ENCODE measurements at places on chromosomes 11 and 22.

- DNase-seq: no peak
Observed at GRCh38 chr11:871472-871871, 28.8 kb downstream of the TSPAN4 start.

- peak; percentile 83 for DNase-seq
Observed at GRCh38 chr11:66328302-66329144, 7.7 kb downstream of the RIN1 start.

DNA sequence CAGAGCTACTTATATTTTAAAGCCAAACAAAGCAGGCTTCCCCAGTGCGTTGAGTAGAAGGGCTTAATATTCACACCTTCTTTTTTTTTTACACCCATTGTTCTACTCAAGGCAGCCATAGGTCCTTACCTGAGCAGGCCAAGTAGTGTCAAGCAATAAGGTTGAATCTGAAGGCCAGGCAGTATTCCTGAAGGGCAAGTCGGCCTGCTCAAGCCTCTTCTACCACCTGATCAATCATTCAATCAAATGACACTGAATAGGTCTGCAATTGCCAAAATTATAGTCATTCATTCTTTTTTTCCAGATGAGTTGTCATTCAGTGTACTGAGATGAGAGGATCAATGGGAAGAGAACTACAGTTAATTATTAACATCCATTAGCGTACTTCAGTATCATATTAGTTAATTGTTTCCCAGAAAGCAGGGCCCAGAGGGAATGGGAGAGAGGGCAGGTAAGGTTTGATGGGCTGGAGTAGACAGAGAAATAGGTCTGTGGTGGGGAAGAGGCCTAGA lies 11.9 kb upstream of the PPP2R1B start:
- no peak for DNase-seq

GRCh38 chr11:126039485-126040271 lies 23.0 kb downstream of the CDON start:
- DNase-seq: no peak

DNA sequence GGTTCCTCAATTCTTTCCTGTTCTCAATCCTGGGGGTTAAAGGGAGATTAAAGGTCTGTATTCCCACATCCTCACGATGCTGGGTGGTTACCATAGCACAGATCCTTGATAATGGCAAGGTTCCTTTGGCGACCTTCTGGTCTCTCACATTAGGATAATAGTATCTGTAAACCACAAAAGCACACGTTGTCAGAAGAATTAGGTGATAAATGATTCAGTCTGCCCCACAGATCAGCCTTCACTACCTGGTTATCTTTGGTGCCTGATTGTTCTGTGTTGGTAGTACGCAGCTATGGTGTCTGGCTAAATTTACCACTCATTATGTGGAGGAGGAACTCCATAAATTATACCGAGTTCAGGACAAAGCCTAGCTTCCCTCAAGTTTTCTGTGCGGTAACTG lies 78.4 kb downstream of the C2CD3 start:
- no peak for DNase-seq

GRCh38 chr11:93686226-93686625 lies 24.7 kb downstream of the CEP295 start:
- DNase-seq: no peak

- DNase-seq: no peak
Observed at GRCh38 chr11:46447544-46447943, 56.0 kb upstream of the CHRM4 start.

GRCh38 chr11:130612291-130612851 lies 163.9 kb downstream of the ADAMTS15 start:
- DNase-seq: no peak

DNA sequence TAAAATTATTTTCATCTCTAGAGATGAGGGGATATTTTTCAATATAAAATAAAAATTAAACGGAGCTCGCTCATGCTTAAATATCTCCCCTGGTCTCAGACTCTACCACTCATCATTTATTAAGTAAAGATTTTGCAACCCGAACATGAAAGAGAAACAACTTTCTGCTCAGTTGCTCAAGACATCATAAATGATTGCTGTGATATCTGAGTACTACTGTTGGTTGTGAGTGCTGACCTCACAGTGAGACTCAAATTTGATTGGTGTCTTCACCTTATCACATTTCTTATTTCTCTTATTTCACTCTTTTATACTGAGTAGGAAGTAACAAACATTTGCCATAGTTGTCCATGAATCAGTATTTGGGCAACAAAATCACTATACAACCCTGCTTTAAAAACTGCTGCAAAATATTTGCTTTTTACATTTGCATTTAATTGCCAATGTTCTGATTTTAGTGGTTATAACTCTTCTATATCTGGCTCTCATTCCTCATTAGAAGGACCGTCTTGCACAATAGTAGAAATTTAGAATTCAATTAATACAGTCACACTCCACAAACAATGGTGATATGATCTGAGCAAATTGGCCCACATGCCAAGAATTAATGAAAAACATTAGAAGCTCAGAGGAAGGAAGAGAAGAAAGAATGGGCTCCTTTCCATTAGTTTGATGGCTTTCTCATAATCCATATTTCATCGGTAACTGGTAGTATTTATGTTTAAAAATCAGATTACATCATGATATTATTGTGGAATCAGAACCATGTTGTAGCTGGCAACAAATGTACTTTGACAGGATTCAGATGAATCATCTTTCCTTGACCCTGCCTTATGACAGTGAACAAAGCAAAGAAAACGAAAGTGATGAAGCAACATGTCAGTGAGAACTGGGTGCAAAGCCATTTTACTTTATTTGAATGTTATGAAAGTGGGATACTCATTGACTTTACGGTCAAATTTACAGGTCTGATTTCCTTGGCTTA lies 973.6 kb upstream of the TENM4 start:
- no peak for DNase-seq

DNA sequence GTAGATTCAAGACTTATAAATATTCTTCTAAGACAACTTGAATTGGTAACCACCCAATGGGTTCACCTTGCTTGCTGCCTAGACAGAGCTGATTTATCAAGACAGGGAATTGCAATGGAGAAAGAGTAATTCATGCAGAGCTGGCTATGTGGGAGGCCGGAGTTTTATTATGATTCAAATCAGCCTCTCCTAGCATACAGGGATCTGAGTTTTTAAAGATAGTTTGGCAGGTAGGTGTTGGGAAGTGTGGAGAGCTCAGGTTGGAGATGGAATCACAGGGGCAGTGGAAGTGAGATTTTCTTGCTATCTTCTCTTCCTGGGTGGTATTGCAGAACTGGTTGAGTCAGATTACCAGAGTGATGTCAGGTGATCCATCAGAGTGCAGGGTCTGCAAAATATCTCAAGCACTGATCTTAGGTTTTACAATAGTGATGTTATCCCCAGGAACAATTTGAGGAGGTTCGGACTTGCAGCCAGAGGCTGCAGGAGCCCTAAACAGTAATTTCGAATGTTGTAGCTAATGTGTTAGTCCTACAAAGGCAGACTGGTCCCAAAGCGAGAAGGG lies 1448.6 kb upstream of the RAG2 start:
- no peak for DNase-seq

DNA sequence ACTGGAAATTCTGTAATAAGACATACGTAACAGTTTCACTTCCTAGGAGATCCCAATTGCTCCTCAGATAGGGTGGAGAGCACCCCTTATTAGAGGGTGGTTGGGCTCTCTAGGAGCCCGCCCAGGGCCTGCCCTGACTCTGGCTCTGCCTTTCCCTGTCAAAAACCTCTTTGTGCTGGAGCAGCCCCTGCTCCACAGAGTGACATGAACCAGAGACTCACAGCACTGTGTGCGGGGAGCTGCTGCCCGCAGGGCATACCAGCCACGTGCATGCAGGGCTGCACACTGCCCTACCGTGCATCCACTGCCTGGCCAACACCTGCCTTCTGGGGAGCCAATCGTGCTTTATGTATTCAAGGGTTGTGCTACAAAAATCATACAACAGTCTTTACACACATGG lies 24.3 kb downstream of the KCNQ1OT1 start:
- DNase-seq: no peak

DNA sequence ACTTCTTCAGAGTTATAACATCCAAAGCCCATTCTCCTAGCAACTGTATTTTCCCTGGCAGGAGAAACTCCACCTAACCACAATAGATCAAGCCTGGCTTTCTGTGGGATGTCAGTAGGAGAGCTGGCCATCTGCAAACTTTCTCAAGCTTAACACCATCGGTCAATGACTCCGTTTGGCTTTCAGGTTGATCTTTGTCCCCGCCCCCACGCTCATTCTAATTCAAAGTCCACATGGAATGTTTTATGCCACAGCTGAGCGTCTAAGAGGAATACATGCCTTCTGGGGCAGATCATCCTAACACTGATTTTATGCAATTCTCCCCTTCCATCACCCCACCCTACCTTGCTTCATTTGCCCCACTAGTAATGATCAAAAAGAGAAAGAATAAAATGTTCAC lies 4.8 kb downstream of the GVQW3 start:
- no peak for DNase-seq

DNA sequence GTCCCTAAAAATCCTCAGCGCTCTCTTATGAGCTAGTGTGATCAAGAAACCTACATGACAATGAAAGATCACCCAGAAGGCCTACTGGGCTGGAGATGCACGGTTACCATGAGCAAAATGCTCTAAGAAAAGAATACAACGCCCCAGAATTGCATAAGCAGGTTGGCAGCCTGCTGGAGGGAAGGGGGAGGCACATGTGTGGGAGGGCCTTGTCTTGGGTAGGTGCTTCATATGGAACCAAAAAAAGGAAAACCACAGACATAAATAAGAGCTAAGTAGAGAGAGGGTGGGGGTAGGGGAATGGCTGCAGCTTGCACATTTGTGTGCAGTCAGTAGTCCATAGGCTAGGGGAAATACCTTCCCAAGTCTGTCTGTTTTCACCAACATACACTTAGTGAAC lies 2.8 kb downstream of the SIAE start:
- DNase-seq: peak; percentile 43

GRCh38 chr11:36306888-36307287 lies 10.8 kb downstream of the PRR5L start:
- DNase-seq: peak; percentile 53

- DNase-seq: no peak
Observed at GRCh38 chr11:94832604-94833235, 64.6 kb downstream of the AMOTL1 start.

GRCh38 chr11:72338741-72339140 lies 94.8 kb upstream of the PHOX2A start:
- DNase-seq: no peak

GRCh38 chr22:42805016-42805997 lies 51.8 kb downstream of the ARFGAP3 start:
- no peak for DNase-seq

GRCh38 chr11:57158599-57158998 lies 23.2 kb upstream of the LRRC55 start:
- DNase-seq: no peak

DNA sequence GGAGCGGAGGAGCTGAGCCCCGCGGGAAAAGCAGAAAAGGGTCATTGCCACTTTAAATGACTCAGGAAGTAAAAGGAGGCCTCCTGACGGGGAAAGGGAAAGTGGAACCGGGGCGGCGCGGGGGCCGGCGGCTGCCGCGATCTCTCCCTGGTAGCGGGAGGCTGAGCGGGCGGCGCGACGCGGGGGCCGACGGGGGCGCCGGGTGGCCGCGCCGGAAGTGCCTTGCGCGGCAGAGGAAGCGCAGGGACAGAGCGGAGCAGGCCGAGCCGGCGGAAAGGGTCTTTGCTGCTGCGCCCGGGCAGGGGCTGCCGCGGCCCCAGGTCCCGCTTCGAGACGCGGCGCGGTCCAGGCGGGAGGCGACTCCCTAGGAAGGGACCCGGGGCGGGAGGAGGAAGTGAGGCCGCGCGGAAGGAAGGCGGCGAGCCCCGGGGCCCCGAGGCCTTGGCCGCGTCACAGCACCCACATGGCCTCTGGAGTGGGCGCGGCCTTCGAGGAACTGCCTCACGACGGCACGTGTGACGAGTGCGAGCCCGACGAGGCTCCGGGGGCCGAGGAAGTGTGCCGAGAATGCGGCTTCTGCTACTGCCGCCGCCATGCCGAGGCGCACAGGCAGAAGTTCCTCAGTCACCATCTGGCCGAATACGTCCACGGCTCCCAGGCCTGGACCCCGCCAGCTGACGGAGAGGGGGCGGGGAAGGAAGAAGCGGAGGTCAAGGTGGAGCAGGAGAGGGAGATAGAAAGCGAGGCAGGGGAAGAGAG lies at the start of gene TRIM44:
TSS of gene TRIM44 (plus strand) at position 127 of the 759 bp plus-strand sequence. CDS start at position 464, 337 bp downstream.
- DNase-seq: peak; percentile 79

- no peak for DNase-seq
Observed at GRCh38 chr11:111417766-111418435, 38.8 kb upstream of the POU2AF1 start.

GRCh38 chr22:44181033-44181911 lies 547 bp downstream of the PARVG start:
- peak; percentile 72 for DNase-seq

- no peak for DNase-seq
Observed at GRCh38 chr11:106447631-106448191, 370.2 kb downstream of the AASDHPPT start.

- no peak for DNase-seq
Observed at GRCh38 chr22:17606496-17606895, 22.1 kb downstream of the ATP6V1E1 start.

DNA sequence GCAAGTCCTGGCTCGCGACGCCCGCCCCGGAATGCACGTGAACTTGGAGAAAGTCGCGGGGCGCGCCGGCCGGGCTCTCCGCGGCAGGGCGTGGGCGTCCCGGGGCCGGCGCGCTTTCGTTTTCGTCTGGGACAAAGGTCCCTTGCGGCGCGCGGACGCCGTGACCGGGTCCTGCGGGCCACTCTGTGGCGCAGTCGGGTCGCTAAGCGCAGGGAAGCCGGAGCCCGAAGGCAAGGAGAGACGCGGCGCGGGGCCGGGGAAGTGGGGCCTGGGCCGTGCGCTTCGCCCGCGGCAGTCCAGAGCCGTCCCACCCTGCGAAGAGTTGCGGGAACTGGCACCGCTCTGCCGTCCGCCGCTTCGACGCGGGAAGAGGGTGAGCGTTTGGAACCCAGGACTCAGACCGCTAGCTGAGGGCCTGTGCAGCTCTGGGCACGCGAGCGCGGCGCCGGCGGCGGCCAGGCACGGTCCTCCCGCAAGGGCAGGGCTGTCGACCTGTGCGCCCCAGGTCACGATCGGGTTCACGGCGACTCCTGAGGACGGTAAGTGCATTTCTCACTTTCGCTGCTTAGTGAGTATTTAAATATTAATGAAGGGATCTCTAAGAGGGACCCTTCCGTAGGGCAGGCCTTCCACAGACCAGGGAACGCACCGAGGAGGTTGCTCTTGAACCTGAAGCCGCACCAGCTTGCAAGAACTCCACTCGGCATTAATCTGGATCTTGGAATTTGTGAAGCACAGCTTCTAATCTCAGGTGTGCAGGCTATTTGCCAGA lies 78.0 kb upstream of the PPARA start:
- DNase-seq: peak; percentile 26

GRCh38 chr11:122103726-122104125 lies 12.3 kb downstream of the BLID start:
- no peak for DNase-seq

DNA sequence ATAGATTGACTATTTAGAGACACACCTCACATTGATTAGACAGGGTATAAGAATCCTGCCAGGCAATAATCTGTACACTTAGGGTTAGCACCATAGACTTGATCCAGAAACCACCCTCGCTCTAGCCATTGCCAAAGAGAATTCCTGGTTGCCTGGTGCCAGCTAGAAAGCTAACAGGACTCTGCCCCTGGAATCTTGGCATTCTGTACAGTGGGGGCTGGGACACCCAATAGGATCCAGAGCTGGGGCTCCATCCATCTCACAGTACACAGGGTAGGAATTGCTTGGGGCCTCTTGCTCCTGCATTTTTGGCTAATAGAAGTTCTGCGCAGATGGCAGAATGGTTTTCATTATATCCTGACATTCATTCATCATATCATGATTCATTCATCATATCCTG lies 3.0 kb upstream of the APLNR start:
- DNase-seq: no peak

GRCh38 chr11:95549301-95549700 lies 240.3 kb downstream of the FAM76B start:
- no peak for DNase-seq

- peak; percentile 30 for DNase-seq
Observed at GRCh38 chr11:122981388-122982264, at the start of gene BSX. Gene BSX (minus strand): TSS chr11:122981834. CDS start chr11:122981671, 163 bp downstream.
